Activated T-helper 1 cell treated with anti-CD3 and anti-CD28 coated beads, Interleukin-12 subunit alpha, Interleukin-12 subunit beta, Interleukin-2, Interleukin-4 antibody, amounts not matched to agents 30 ng/mL and 10 ng/mL and 1 ng/mL, durations not matched to agents 14 hours and 24 hours and 36 hours (primary cell): ENCODE measurements at places on chromosomes 4 and X. TPM values are rescaled to one million over a fixed set of nuclear protein-coding genes. Genes with fewer than 3 reads are reported as not detected.

GRCh38 chrX:151880895-151881294 is 31.8 kb upstream of the MAGEA4 start:
- no peak for DNase-seq

GRCh38 chr4:98845960-98846359 is 83.0 kb downstream of the EIF4E start:
- DNase-seq, result no peak

- DNase-seq, result no peak
Observed at GRCh38 chr4:41332510-41333054, 75.9 kb downstream of the UCHL1 start.

DNA sequence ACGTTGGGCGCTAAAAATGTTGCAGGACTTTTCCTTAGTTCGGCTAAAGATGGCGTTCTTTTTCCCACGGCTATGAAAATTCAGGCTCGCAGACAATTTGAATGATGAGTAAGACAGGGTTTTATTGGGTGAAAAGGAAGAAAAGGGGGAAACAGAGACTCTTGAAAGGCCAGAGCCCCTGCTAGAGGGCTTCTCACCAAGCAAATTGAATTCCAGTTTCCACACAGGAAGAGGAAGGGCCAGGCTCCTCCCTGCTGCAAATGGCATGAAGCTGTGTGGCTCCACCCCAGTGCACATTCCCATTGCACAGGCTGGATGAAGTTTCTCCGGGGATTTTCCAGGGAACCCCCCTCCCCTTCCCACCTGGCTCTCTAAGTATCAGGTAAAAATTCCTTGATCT is 210.9 kb downstream of the KLHL4 start:
- DNase-seq, result no peak

DNA sequence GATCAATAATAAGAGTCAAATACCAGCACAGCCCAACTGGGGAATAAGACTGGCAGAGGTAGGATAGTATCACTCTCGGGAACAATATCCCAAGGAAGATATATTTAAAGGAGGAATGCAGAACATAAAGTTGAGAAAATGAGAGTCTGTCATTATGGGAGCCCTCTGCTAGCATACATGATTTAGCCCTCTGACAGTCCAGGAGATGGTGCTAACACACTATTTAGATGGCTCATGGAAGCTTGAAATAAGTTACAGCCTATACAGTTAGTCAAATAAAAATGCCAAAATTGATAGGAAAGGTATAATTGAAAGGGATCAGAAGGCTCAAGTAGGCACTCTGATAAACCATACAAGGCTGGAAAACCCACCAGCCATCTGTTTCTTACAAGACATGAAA is 201.0 kb upstream of the NEIL3 start:
- DNase-seq, result no peak

GRCh38 chrX:10327651-10328050 is 170.9 kb downstream of the CLCN4 start:
- no peak for DNase-seq

DNA sequence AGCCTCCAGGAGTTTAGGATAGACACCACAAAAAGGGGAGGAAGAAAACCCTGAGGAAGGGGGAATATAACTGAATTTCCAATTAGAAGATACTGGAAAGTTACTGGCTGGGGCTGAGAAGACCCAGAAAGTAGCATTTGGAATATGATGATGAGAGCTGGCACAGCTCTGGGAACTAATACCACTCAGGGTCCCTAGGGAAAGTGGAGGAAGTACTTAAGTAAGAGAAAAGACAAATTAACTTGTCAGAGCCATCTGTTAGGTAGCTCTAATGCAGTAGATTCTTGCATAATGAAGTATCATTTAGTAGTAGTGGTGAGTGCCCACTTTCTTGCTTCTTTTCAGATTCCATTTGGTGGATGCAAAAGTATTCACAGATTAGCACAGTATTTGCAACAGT is 90.8 kb upstream of the TSPAN5 start:
- DNase-seq, result no peak

- no peak for DNase-seq
Observed at GRCh38 chrX:101452056-101452455, 33.2 kb upstream of the ARMCX4 start.

- no peak for DNase-seq
Observed at GRCh38 chr4:123676890-123677229, 280.3 kb downstream of the SPRY1 start.

- no peak for DNase-seq
Observed at GRCh38 chrX:155056471-155056870, 14.5 kb downstream of the CMC4 start.

DNA sequence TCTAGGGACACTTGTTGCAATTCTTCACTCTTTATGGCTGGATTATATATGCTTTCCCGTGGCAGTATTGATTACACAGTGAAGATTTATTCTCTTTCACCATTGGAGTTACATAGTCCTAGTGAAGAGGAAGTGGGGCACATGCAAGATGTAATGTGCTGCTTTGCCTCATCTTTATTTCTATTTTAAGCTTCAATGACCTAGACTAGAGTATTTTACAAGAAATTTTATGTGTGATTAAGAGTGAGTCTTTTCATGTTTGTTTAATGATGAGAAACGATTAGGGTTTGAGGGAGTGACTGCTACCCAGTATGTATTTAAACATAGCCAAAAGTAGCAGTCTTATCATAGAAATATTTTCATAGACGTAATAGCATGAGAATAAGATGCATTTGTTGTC is 30.8 kb downstream of the DIAPH2 start:
- no peak for DNase-seq

Gene ASB12
- not detected in 2 replicates for total RNA-seq

Gene VCX3A
- total RNA-seq, result not detected in 2 replicates

Gene NPY2R
- total RNA-seq, result not detected in 2 replicates

Gene PLCXD1
- total RNA-seq, result 53.3 and 55.0 TPM in 2 replicates

Gene SOWAHB
- not detected in 2 replicates for total RNA-seq

Gene EVC2
- 0.32 and 0.54 TPM in 2 replicates for total RNA-seq
